GM23338 (cell line): ENCODE measurements at places on chromosomes 11 and 22. TPM values are rescaled to one million over a fixed set of nuclear protein-coding genes. Genes with fewer than 3 reads are reported as not detected.

The CD151 gene
- 62.9 and 64.4 TPM in 2 replicates for polyA plus RNA-seq

The OOSP3 gene
- 0.35 TPM in 1 of 2 replicates, not detected in the other for polyA plus RNA-seq

The OR2D2 gene
- polyA plus RNA-seq = 0.24 TPM in 1 of 2 replicates, not detected in the other

The SLC36A4 gene
- polyA plus RNA-seq = 20.6 and 24.9 TPM in 2 replicates

The ZNF280B gene
- 5.3 and 5.5 TPM in 2 replicates for polyA plus RNA-seq

The SUSD2 gene
- 0.68 and 0.74 TPM in 2 replicates for polyA plus RNA-seq

The BCO2 gene
- polyA plus RNA-seq = 0.59 and 1.1 TPM in 2 replicates
